NK-92 treated with Interleukin-12 subunit alpha and Interleukin-12 subunit beta, amount 100 ng/mL, for 24 hours (cell line): ENCODE measurements at places on chromosomes 11 and 22.

DNA sequence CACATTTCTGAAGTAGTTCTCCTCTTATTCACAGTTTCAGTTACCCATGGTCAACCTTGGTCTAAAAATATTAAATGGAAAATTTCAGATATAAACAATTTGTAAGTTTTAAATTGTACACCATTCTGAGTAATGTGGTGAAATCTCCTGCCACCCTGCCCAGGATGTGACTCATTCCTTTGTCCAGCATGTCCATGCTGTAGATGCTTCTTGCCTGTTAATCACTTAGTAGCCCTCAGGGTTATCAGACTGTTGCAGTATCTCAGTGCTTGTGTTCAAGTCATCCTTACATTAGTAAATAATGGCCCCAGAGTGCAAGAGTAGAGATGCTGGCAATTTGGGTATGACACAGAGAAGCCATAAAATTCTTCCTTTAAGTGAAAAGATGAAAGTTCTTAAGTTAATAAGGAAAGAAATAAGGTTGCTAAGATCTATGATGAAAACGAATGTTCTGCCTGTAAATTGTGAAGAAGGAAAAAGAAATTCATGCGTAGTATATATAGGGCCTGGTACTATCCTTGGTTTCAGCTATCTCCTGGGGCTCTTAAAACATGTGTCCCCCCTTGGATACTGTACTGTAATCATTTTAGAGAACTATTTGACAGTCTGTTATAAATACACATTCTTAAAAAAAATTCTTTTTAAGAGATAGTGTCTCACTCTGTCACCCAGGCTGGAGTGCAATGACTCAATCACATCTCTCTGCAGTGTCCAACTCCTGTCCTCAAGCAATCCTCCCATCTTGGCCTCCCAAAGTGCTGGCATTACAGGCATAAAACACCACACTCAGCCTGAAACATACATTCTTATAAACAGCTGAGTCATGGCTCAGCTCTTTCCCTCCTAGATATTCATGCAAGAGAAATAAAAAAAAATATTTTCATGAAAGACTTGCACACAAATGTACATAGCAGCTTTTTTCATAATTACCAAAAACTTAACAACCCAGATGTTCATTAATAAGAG is 31.3 kb downstream of the MTNR1B start:
- DNase-seq, result no peak

GRCh38 chr11:29801561-29801960 is 215.3 kb downstream of the KCNA4 start:
- no peak for DNase-seq

DNA sequence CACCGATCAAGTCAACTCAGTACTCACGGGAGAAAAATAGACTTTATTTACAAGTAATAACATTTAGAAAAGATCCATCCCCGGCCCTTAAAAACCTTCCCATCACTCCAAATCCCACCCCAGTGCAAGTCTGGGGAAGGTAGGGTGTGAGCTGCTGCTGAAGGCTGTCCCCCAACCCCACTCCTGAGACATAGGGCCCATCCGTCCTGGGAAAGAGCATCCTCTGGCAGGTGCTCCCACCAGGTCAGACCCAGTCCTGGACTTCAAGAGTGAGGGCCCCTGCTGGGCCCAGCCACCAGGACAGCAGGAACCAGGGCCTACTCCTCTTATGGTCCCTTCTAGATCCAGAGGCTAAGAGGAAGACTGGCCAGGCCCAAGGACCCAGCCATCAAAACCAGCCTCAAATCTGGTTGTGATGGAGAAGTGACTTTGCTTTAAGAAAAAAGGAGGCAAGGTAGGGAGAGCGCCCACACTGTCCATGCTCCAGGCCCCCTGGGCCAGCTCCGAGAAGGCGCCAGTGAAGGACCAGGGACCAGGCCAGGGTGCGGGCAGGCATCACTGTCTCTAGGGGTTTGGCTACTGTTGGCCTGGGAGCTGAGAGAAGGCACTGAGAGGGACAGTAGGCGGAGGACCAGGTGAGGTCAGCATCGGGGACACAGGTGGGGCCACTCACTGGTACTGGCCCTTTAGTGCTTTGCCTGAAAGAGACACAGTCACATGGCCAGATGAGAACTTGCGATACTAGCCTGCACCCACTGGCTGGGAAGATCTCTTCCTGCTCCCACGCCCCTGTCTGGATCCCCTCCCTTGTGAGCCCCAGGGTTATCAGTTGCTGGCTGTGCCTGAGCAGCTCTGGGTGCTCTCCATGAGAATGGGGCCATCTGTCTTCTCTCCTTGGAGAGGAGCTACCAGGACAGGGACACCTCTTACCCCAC is 4.4 kb downstream of the IL18BP start:
- DNase-seq, result no peak

GRCh38 chr22:42768385-42769035 is 47.8 kb upstream of the A4GALT start:
- DNase-seq, result no peak

GRCh38 chr11:95345651-95346050 is 114.6 kb upstream of the SESN3 start:
- DNase-seq, result no peak

GRCh38 chr11:35352077-35352888 is 67.1 kb downstream of the SLC1A2 start:
- no peak for DNase-seq

DNA sequence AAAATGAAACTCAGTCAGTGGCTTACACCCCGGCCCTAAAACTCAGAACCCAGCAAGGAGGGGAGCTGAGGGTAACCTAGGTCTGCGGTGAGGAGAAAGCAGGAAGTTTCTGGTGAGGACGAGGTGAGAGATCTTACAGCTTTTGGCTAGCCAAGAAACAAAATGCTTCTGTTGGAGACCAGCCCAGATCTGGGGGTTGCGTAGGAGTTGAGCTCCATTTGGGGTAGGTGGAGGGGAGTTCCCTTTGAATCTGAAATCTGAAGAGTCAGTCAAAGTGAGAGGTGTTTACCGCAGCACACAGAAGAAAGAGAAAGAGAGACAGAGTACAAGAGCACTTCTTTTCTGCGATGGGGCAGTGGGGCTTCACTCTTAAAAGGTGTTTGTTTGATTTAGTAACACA is 29.6 kb downstream of the EHF start:
- no peak for DNase-seq
